ENCODE measurements at places on chromosomes 7 and 10. TPM values are rescaled to one million over a fixed set of nuclear protein-coding genes. Genes with fewer than 3 reads are reported as not detected.

FAM13C gene
- polyA plus RNA-seq: 0.36 TPM

DNA sequence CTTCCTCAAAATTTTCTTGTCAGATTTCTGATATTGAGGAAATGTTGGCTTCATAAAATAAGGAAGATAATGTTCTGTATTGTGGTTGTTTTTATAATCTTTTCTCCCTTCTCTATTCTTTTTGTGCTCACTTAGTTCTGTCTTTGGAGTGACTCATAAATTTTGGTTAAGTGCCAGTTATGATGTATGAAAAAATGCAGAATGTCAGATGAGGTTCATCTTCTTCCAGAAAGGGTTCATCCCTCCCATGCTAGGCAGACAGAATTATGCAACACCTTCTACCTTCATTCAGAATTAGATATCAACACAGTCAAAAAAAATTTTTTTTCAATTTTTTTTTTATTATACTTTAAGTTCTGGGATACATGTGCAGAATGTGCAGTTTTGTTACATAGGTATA lies 36.6 kb upstream of the CYP2C19 start:
- H3K4me1 ChIP-seq: no peaks in the 10 kb centered on the region
- no peaks in the 10 kb centered on the region for H3K27me3 ChIP-seq
- no peaks in the 10 kb centered on the region for H3K36me3 ChIP-seq
- H3K27ac ChIP-seq: no peak overlapping the region

DNA sequence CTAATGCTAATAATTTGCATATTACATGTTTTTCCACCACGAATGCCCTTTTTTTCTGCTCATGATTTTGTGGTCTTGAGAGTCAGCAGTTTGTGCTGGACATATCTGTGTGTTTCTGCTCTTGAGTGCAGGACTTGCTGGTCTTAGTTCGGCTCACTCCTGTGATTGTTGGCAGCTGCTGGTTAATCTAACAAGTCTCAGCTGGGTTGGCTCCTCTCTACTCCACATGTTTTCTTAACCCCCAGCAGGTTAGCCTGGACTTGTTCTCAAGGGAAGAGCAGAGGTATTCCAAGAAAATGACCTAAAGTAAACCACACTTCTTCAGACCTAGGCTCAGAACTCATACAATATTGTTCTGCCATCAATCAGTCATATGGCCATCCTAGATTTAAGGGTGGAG lies 1238.9 kb downstream of the XPNPEP1 start:
- H3K4me1 ChIP-seq: no peaks in the 10 kb centered on the region
- H3K27ac ChIP-seq: no peak overlapping the region
- H3K36me3 ChIP-seq: no peaks in the 10 kb centered on the region

FAM25G gene
- not detected for polyA plus RNA-seq

GRCh38 chr10:131677671-131678070 lies 223.1 kb upstream of the PPP2R2D start:
- H3K27ac ChIP-seq: no peak overlapping the region
- no peak overlapping the region for H3K4me3 ChIP-seq
- no peaks in the 10 kb centered on the region for H3K36me3 ChIP-seq
- DNase-seq: no peak
- peaks cover 20% of the 10 kb centered on the region for H3K4me1 ChIP-seq
- H3K27me3 ChIP-seq: no peaks in the 10 kb centered on the region

TRIL gene
- 4.9 TPM for polyA plus RNA-seq

SHTN1 gene
- polyA plus RNA-seq: 1.7 TPM

GRCh38 chr10:88659725-88660597 lies 4.3 kb upstream of the LIPF start:
- H3K4me3 ChIP-seq: no peak overlapping the region
- no peak overlapping the region for H3K27ac ChIP-seq
- no peaks in the 10 kb centered on the region for H3K36me3 ChIP-seq
- H3K27me3 ChIP-seq: no peaks in the 10 kb centered on the region

- peak overlapping the region; percentile 40 for H3K4me3 ChIP-seq
- H3K4me1 ChIP-seq: peaks cover 21% of the 10 kb centered on the region
- peaks cover 42% of the 10 kb centered on the region for H3K27me3 ChIP-seq
- no peaks in the 10 kb centered on the region for H3K36me3 ChIP-seq
These were observed 694 bp downstream of the RBM20 start for GRCh38 chr10:110644598-110645462.

DNA sequence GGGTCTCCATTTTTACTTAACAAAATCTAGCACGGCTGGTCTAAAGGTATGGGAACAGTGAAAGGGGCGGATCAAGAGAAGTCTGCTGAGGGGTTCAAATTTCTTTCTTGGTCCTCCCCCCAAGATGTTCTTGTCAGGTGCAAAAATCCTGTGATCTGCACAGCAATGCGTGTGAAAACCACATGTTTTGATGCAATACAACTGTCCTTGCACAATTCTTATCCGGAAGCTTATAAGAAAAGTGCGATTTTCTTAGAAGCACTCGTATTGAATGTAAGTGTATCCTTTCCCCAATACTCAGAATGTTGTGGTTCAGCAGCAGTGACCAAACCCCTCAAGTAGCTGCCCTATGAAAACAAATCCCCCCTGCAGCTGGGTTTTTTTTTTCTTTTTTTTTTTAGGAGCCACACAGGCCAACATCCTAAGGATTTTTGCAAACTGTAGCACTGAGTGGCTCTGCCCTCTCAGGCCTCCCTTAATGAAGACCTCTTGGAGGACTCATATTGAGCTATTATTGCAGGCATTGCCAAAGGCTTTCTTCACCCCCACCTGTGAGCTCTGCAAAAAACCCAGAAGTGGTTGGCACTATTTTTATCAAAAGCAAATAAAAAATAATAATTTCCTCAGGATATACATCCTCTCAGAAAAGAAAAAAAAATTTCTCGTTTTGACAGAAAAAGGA lies 151.9 kb upstream of the ITGB1 start:
- H3K36me3 ChIP-seq: no peaks in the 10 kb centered on the region
- peaks cover 10% of the 10 kb centered on the region for H3K4me1 ChIP-seq
- DNase-seq: no peak
- H3K27me3 ChIP-seq: no peaks in the 10 kb centered on the region

DNA sequence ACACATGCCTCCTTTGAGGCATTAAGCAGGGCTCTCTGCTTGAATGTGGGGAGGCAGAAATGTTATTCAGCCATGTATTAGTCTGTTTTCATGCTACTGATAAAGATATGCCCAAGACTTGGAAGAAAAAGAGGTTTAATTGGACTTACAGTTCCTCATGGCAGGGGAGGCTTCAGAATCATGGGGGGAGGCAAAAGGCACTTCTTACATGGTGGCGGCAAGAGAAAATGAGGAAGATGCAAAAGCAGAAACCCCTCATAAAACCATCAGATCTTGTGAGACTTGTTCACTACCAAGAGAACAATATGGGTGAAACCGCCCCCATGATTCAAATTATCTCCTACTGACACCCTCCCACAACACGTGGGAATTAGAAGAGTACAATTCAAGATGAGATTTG lies 37.9 kb downstream of the ST7 start:
- peaks cover 4% of the 10 kb centered on the region for H3K36me3 ChIP-seq
- no peak for DNase-seq
- H3K27ac ChIP-seq: no peak overlapping the region
- H3K4me3 ChIP-seq: no peak overlapping the region
- H3K4me1 ChIP-seq: no peaks in the 10 kb centered on the region

GRCh38 chr7:158312789-158313188 lies 274.8 kb downstream of the PTPRN2 start:
- peaks cover 11% of the 10 kb centered on the region for H3K4me1 ChIP-seq
- H3K27me3 ChIP-seq: no peaks in the 10 kb centered on the region
- no peak for DNase-seq
- H3K4me3 ChIP-seq: no peak overlapping the region
- peaks cover 5% of the 10 kb centered on the region for H3K36me3 ChIP-seq

DNA sequence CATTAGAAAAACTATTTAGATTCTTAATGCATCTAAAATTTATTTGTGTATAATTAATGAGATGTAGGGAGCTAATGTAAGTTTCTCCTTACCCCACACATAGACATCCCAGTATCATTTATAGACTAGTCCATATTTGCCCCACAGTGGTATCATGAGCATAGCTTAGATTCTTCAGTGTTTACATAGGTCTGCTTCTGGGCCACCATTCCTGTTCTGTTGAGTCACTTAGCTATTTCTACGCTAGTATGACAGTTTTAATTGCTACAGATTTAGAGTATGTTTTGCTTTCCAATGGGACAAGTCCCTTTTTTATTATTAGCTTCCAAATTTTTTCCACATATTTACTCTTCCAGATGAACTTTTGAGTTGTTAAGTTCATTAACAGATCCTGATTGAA lies 69.4 kb downstream of the MCMBP start:
- no peak overlapping the region for H3K4me3 ChIP-seq
- DNase-seq: no peak

HTR5A gene
- not detected for polyA plus RNA-seq

- H3K4me3 ChIP-seq: no peak overlapping the region
- H3K36me3 ChIP-seq: no peaks in the 10 kb centered on the region
- DNase-seq: no peak
- no peaks in the 10 kb centered on the region for H3K4me1 ChIP-seq
- H3K27me3 ChIP-seq: no peaks in the 10 kb centered on the region
- no peak overlapping the region for H3K27ac ChIP-seq
These were observed 80.4 kb upstream of the MGMT start for GRCh38 chr10:129386415-129387257.

GRCh38 chr10:15200626-15201025 lies 32.1 kb upstream of the NMT2 start:
- H3K27me3 ChIP-seq: no peaks in the 10 kb centered on the region
- no peaks in the 10 kb centered on the region for H3K36me3 ChIP-seq
- H3K27ac ChIP-seq: no peak overlapping the region
- H3K4me3 ChIP-seq: no peak overlapping the region
- DNase-seq: no peak

- H3K27me3 ChIP-seq: no peaks in the 10 kb centered on the region
- DNase-seq: no peak
- H3K27ac ChIP-seq: no peak overlapping the region
- no peak overlapping the region for H3K4me3 ChIP-seq
- H3K4me1 ChIP-seq: peaks cover 14% of the 10 kb centered on the region
- no peaks in the 10 kb centered on the region for H3K36me3 ChIP-seq
These were observed 34.7 kb downstream of the DDIT4 start for GRCh38 chr10:72308320-72308987.

GRCh38 chr10:71727105-71727737 lies 7.6 kb upstream of the C10orf105 start:
- no peak overlapping the region for H3K27ac ChIP-seq
- H3K36me3 ChIP-seq: no peaks in the 10 kb centered on the region
- no peak overlapping the region for H3K4me3 ChIP-seq
- H3K4me1 ChIP-seq: no peaks in the 10 kb centered on the region
- no peak for DNase-seq

DNA sequence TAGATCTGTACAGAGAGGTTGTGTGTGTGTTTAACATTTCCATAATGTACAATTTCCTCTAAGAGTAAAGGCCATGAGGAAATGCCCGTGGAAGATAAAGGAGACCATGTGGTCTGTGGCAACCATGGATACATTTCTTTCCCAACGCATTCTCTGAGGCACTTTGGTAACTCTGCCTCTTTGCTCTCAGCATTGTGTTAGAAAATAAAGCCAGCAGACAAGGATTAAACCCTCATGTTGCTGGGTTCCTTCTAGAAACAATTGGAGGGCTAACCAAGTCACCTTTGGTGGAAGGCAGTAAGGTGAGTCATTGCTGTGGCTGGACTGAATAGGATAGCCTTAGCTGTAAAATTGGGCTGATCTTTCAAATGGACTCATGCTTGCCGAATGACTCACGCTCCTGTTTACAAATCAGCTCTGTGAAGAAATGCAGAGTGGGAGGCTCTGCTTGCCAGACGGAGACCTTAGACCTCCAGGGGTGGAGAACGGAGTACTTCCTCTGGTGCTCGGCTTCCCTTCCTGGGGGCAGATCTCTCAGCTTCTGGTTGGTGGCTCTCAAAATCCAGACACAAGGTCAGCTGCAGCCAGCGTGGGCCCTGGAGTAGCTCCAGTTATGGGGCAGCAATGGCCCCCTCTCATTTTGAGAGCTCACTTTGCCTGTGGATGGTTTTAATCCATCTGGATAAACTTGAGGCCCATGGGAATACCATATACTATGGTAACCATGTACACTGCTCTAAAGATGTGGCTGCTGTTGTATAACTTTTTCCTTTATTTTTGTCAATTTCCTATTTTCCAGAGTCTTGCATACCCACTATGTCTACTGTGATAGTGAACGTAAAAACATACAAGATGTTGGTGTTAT lies 137.3 kb downstream of the TCF7L2 start:
- no peak overlapping the region for H3K4me3 ChIP-seq
- H3K27me3 ChIP-seq: no peaks in the 10 kb centered on the region
- H3K27ac ChIP-seq: peak overlapping the region; percentile 5

GRCh38 chr7:154879629-154880028 lies 123.3 kb downstream of the PAXIP1 start:
- no peaks in the 10 kb centered on the region for H3K27me3 ChIP-seq
- DNase-seq: no peak
- H3K27ac ChIP-seq: no peak overlapping the region
- no peaks in the 10 kb centered on the region for H3K36me3 ChIP-seq

- no peaks in the 10 kb centered on the region for H3K4me1 ChIP-seq
- no peak overlapping the region for H3K27ac ChIP-seq
- no peak overlapping the region for H3K4me3 ChIP-seq
- no peak for DNase-seq
- peaks cover 14% of the 10 kb centered on the region for H3K36me3 ChIP-seq
- H3K27me3 ChIP-seq: no peaks in the 10 kb centered on the region
These were observed 74.5 kb downstream of the CCDC6 start for GRCh38 chr10:59831658-59832503.

GRCh38 chr7:74656441-74656836 lies 1.1 kb upstream of the GTF2I start:
- H3K4me1 ChIP-seq: peaks cover 21% of the 10 kb centered on the region
- no peaks in the 10 kb centered on the region for H3K36me3 ChIP-seq
- peak overlapping the region; percentile 60 for H3K27ac ChIP-seq

GRCh38 chr7:116219288-116219687 lies 8.9 kb downstream of the TES start:
- no peaks in the 10 kb centered on the region for H3K27me3 ChIP-seq
- no peak overlapping the region for H3K4me3 ChIP-seq
- DNase-seq: no peak
- H3K36me3 ChIP-seq: no peaks in the 10 kb centered on the region
- no peaks in the 10 kb centered on the region for H3K4me1 ChIP-seq

SPDYE2B gene
- not detected for polyA plus RNA-seq

OPALIN gene
- polyA plus RNA-seq: 0.03 TPM
